8988T (cell line): ENCODE measurements at places on chromosomes 1 and 21.

DNA sequence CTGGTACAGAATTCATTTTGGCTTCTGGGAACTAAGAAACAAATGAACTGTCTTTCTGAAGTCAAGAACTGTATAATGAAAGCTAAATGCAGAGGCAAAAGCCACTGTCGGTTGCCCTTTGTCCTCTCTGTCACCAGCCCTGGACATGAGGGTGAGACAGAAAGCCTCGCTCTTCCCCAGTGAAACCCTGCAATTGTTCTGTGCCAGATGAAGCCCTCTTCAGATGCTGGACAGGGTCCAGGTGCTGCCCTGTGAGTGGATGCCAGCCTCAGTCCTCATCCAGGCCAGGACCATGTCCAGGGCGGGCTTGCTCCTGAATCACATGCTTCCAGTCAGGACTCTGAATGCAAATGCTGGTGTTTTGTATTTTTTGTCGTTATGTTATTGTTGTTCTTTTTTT lies 138.7 kb downstream of the RUNX1 start:
- no peak for DNase-seq

- DNase-seq: no peak
Measured at GRCh38 chr1:158396646-158397045, 2.6 kb downstream of the OR10T2 start.

DNA sequence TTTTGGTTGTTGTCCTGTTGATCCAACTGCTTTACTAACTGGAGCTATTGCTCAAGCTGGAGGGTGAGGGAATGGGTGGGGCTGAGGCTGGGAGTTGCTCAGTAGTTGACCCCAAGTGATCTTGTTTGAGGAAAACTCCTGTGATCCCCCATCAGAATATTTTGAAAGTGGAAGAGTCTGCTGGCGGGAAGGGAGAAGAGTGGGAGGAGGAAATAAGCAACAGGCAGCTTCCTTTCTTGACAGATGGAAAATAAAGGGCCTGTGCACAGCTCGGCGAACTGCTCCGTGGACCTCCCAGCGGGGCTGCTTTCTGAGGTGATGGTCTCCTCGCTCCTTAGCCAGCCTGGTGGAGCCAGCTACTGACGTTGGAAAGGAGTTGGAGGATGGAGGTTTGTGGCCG lies 199.1 kb upstream of the LMO4 start:
- DNase-seq: no peak

GRCh38 chr1:3618881-3619671 lies 5.7 kb upstream of the TPRG1L start:
- DNase-seq: no peak

DNA sequence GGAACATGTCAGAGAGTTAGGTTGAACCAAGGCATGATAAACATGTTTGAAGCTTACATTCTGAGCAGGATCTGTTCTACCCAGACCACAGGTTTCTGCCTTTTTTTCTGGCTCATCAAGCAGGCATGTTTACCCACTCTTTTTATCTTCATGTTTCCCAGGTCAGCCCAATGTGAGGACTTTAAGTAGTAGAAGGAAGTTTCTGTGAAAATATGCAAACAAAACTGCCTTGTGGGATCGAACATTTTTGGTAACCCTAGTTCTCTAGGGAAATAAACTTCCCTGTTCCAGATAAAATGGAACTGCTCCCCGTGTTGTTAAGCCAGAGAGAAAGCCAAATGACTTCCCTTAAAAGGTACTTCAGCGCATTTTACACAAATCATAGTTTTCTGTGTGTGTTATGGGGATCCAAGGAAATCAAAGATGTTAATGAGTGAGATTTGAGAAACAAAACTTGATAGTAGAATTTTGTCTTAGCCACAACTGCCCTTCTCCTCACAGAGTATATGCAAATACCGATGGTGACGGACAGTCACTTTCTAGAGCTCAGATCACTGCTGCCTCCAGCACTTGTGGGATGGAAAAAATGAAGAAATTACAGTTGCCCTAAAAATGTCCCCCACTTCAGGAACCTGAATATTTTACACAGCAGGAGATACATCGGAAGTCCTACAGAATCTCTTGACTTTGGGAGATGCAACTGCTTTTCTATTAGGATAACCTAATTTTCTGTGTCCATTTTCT lies 765 bp upstream of the HIPK1 start:
- no peak for DNase-seq

DNA sequence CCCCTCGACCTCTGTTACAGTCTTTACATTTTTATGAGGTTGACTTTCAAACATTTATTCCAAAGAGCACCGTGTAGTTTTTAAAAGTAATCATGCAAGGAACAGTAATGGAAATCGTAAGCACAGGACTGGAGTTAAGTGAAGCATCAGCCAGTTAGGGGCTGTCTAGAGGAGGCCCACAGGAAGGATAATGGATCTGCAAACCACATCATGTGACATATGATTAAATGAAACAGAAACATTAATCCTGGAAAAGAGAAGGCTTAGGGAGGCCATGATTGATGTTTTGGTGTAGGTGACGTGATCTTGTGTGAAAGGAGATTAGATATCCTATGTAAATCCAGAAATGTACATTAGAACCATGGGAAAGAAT lies 25.0 kb downstream of the RGS7 start:
- no peak for DNase-seq

DNA sequence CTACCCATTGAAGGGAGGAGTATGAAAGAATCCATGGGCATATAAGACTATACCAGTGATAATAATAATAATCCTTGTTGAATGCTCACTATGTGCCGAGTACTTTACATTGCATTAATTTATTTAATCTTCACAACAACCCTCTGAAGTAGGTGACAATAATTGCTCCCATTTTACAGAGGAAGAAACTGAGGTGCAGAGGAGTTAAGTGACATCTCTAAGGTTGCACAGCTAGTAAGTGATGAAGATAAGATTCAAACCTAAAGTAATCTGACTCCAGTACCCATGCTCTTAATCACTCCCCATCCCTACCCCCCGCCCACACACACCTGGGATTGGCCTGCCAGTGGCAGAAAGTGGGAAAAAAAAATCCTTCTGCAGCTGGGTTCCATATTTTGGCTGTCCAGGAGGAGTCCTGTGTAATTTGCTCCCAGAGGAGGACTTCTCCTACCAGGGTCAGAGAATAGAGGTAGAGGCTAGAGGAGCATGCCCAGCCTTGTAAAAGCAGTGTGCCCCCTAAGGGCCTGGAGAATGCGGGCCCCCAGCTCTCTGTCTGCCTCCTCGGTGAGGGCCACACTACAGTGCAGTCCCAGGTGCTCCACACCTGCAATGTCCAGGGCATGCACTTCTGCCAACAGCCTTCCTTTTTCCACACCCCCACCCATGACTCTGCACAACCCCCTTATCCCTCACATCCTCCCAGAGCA lies 57.8 kb downstream of the TMEM53 start:
- DNase-seq: no peak

GRCh38 chr21:46545363-46545762 lies 59.5 kb downstream of the S100B start:
- no peak for DNase-seq

DNA sequence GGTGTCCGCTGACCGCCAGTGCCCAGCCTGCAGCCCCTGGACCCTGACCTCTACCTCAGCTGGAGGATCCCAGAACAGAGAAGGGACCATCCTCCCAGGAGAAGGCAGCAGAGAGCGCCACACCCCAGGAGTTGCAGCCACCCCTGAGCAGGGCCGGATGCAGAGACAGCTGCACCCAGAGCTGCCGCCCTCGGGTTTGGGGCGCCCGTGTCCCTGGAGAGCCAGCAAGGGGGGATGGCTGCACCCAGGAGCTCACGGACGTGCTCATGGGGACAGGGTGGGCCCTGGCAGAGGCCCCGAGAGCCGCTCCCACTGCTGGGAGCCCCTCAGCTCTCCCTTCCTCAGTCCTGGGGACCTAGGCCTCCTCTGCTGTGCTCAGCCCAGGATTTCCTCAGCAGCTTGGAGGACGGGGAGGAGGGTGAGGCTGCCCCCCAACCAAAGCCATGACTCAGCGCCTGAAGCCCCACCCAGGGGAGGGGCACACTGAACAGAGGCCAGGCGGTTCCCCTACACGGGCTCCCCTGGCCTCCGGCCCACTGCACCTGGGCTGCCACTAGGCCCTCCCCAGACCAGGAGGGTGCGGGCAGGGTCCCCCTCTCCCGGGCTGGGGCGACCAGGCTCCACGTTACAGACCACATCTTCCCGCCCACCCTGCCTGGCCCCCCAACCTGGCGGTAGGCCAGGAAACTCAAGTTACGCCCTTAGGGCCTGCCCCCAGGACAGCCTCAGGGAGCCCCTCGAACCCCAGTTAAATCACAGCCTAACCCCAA lies 2.2 kb downstream of the ACAP3 start:
- DNase-seq: no peak

- no peak for DNase-seq
Measured at GRCh38 chr1:94538243-94538827, 3.2 kb downstream of the F3 start.

- no peak for DNase-seq
Measured at GRCh38 chr21:38494703-38495102, 3.6 kb downstream of the ERG start.

DNA sequence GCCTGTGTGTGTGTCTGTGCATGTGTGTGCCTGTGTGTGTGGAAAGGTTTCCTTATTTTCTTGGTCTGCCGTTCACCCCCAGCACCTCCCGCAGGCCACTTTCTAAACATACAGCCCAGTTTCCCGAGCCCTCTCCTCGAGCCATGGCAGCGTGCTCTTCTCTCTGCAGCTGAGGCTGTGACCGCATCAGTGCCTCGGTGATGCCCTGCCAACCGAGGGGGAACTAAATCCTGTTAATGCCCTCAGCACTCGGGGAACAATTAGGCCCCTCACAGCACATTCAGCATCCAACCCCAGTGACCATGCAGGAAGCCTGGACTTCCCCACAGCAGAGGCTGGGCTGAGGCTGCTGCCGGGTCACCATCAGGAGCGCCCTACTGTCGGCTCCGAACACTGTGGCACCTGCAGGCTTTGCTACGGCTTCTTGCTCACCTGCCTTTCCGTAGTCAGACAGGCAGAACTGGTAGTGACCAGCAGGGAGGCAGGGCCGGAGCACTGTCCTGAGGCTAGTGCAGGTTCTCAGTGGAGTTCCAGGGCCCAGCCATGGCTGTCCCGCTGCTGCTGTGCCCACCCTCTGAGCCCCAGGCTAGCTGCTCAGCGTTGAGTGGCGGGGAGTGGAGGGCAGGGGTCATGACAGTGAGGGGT lies 8.1 kb downstream of the GPR137B start:
- DNase-seq: no peak

GRCh38 chr1:9539829-9540550 lies 725 bp downstream of the SLC25A33 start:
- DNase-seq: peak; percentile 49

GRCh38 chr1:168097921-168098528 lies 38.7 kb downstream of the GPR161 start:
- no peak for DNase-seq

- DNase-seq: peak; percentile 63
Measured at GRCh38 chr1:31394584-31395193, 18.3 kb upstream of the SERINC2 start.

DNA sequence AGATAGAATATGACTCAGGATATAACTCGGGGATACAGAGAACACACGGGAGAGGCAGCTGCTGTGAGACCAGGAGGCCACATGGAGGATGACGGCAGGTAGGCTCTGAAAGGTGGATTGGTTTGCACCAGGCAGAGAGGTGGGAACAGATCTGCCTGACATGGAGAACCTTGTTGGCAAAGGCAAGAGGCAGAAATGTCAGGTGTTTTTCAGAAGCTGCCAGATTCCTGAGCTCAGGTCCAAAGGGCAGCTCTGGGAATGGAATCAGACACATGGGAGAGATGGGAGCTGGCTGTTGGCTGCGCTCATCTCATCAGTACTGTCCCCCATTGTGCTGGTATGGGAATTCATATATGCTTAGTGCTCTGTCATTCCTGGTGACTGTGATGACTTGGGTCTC lies 19.2 kb downstream of the SYT6 start:
- DNase-seq: no peak
